Memory B cell (primary cell): ENCODE measurements at places on chromosomes 5 and 9.
A peak's percentile ranks its signal among the peaks of the same experiment; 100 is the strongest.

DNA sequence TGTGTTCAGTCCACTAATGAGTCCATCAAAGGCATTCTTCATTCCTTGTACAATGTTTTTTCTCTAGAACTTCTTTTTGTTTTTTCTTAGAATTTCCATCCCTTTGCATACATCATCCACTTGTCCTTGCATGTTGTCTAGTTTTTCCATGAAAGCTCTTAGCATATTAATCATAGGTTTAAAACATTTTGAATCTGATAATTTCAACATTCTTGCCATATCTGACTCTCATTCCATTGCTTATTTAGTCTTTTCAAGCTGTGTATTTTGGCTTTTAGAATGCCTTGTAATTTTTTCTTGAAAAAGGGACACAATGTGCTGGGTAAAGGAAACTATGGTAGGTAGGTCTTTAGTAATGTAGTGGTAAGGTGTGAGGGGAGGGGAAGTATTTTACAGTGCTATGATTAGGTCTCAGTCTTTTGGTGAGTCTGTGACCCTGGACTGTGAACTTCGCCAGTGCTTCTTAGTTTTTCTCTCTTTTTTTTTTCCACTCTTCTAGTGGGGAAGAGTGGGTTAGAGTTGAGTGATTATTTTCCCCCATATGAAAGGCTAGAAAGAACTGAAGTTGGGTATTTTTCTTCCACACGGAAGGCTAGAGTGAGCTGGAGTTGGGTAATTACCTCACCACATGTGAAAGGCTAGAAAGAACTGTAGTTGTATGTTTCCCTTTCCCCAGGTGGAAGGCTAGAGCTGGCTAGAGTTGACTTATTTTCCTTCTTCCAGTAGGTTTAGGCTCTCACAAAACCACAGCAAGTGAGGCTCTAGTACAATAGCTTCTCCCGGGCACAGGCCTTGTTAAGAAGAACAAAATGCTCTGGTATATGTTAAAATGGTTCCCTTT is 172.1 kb downstream of the SNX18 start:
- H3K27me3 ChIP-seq = no peaks in the 10 kb centered on the region
- H3K4me1 ChIP-seq = peaks cover 27% of the 10 kb centered on the region
- DNase-seq = no peak
- no peak overlapping the region for H3K4me3 ChIP-seq

- H3K27ac ChIP-seq = no peak overlapping the region
- no peaks in the 10 kb centered on the region for H3K4me1 ChIP-seq
- no peaks in the 10 kb centered on the region for H3K36me3 ChIP-seq
- no peak for DNase-seq
Observed at GRCh38 chr5:34771076-34771475, 67.9 kb upstream of the TTC23L start.

DNA sequence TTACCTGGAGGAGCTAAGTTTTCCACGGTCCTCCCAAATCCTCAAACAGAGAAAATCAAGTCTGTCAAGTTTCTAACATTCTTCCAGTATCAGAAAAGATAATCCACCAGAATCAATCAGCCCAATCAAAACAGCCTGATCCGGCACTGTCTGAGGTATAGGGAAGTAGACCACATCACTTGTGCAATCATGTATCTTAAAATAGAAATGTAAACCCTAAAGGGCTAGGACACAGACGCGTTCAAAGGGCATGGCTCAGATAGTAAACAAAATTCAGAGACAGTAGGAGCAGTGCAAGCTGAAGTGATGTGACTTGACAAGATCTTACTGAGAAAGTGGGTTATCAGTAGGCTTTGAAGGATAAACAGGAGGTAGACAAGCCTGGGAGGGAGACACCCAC is 252.4 kb upstream of the DAPK1 start:
- no peak for DNase-seq
- no peak overlapping the region for H3K27ac ChIP-seq
- H3K4me1 ChIP-seq = no peaks in the 10 kb centered on the region
- no peaks in the 10 kb centered on the region for H3K27me3 ChIP-seq
- no peaks in the 10 kb centered on the region for H3K36me3 ChIP-seq

DNA sequence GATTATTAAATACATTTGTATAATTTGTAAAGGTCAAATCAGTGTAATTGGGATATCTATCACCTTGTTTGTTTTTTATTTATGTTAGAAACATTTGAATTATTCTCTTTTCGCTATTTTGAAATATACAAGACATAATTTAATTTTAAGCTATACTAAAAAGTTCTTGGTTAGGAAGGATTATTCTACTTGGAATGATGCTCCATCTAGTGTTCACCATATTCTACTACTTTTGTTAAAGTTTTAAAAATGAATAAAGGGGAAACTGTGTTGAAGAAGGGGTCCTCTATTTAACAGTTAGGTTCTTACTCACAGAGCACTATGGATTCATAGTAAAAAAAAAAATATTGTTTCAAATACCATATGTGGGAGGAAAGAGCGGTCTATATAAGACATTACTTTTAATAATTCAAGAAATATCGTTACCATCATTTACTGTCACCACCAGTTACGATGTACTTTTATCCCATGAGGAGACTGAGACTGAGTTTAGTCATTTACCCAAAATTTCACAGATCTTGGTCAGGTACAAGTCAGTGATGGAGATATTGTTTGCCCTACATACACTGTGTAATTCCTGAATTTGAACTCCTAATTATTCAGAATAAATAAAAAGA is 6.3 kb upstream of the STOM start:
- H3K36me3 ChIP-seq = peaks cover 4% of the 10 kb centered on the region
- no peak overlapping the region for H3K27ac ChIP-seq
- peaks cover 6% of the 10 kb centered on the region for H3K4me1 ChIP-seq
- H3K4me3 ChIP-seq = no peak overlapping the region
- no peak for DNase-seq
- no peaks in the 10 kb centered on the region for H3K27me3 ChIP-seq

- H3K36me3 ChIP-seq = no peaks in the 10 kb centered on the region
- H3K4me3 ChIP-seq = no peak overlapping the region
- DNase-seq = no peak
- no peaks in the 10 kb centered on the region for H3K4me1 ChIP-seq
- H3K27ac ChIP-seq = no peak overlapping the region
- no peaks in the 10 kb centered on the region for H3K27me3 ChIP-seq
Observed at GRCh38 chr9:8845808-8846207, 1046.2 kb upstream of the DMAC1 start.

DNA sequence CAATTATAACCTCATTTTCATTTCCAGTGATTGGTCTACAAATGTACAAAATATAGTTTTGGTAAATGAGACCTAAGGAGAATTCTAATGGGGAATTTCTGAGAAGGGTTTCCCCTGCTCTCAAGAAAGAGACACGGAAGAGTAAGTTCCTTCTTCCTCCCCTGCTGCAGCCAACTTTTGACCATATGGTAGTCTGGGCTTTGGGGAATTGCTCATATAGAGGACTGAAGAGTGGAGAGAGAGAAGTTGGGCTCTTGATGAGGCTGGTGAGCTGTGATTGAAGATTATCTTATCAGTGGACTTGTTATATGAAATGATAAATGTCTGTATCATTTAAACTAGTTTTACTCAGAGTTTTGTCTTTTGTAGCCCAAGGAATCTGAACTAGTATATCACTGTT is 4.3 kb upstream of the LNPEP start:
- peaks cover 5% of the 10 kb centered on the region for H3K36me3 ChIP-seq
- no peaks in the 10 kb centered on the region for H3K27me3 ChIP-seq
- H3K4me3 ChIP-seq = peak overlapping the region; percentile 39
- H3K4me1 ChIP-seq = peaks cover 40% of the 10 kb centered on the region

DNA sequence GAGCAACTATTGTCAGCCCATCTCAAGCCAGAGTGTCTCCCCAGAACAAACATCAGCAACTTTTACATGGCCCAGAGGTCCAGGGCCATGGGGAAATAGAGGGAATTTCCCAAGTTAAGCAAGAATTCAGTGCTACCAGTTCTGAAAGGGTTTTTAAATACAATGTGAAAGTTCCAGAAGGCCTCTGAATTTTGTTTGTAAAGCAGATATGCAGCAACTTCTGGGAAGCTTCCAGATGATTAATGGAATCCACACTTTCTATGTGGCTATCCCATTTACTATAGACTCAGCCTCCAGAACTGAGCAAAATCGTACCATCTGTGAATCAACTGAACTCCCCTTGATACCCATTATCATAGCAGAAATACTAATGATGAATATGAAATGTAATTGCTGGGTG is 93.8 kb downstream of the FEM1C start:
- no peak overlapping the region for H3K27ac ChIP-seq
- no peaks in the 10 kb centered on the region for H3K4me1 ChIP-seq
- no peak overlapping the region for H3K4me3 ChIP-seq
- no peaks in the 10 kb centered on the region for H3K36me3 ChIP-seq
- DNase-seq = no peak

GRCh38 chr5:61002611-61003355 is 57.8 kb downstream of the NDUFAF2 start:
- DNase-seq = no peak
- peak overlapping the region; percentile 14 for H3K27ac ChIP-seq
- no peaks in the 10 kb centered on the region for H3K27me3 ChIP-seq
- H3K4me1 ChIP-seq = no peaks in the 10 kb centered on the region
- H3K4me3 ChIP-seq = no peak overlapping the region
- peaks cover 1% of the 10 kb centered on the region for H3K36me3 ChIP-seq

DNA sequence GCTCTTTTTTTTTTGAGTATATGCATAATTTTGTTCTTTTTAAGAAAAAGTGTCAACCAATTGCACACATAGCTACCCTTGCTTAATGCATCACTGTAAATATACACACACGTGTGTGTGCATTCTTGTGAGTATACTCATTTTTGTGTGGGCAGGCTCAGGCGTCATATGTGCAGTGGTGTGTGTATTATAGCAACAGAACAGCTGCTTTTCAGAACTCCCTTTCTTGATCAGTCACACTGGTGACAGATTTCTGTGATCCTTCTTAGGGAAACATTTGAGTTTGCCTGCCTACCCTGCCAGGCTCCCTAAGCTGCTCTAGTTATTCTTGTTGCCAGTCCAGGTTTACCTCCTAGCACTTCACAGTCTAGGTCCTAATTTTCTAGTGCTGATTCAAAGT is 287.0 kb upstream of the SEMA6A start:
- H3K27me3 ChIP-seq = no peaks in the 10 kb centered on the region
- H3K4me1 ChIP-seq = no peaks in the 10 kb centered on the region
- no peak for DNase-seq
- no peak overlapping the region for H3K27ac ChIP-seq
- no peaks in the 10 kb centered on the region for H3K36me3 ChIP-seq

GRCh38 chr5:125209650-125210049 is 463.2 kb upstream of the ZNF608 start:
- H3K36me3 ChIP-seq = no peaks in the 10 kb centered on the region
- H3K4me1 ChIP-seq = peaks cover 2% of the 10 kb centered on the region
- H3K4me3 ChIP-seq = no peak overlapping the region

GRCh38 chr5:124936626-124936933 is 190.1 kb upstream of the ZNF608 start:
- DNase-seq = no peak
- peaks cover 6% of the 10 kb centered on the region for H3K4me1 ChIP-seq
- H3K27ac ChIP-seq = peak overlapping the region; percentile 96
- no peaks in the 10 kb centered on the region for H3K27me3 ChIP-seq
- H3K4me3 ChIP-seq = no peak overlapping the region
- no peaks in the 10 kb centered on the region for H3K36me3 ChIP-seq

- peaks cover 2% of the 10 kb centered on the region for H3K36me3 ChIP-seq
- peaks cover 2% of the 10 kb centered on the region for H3K27me3 ChIP-seq
Observed at GRCh38 chr5:97119007-97119390, 23.4 kb downstream of the LIX1 start.

DNA sequence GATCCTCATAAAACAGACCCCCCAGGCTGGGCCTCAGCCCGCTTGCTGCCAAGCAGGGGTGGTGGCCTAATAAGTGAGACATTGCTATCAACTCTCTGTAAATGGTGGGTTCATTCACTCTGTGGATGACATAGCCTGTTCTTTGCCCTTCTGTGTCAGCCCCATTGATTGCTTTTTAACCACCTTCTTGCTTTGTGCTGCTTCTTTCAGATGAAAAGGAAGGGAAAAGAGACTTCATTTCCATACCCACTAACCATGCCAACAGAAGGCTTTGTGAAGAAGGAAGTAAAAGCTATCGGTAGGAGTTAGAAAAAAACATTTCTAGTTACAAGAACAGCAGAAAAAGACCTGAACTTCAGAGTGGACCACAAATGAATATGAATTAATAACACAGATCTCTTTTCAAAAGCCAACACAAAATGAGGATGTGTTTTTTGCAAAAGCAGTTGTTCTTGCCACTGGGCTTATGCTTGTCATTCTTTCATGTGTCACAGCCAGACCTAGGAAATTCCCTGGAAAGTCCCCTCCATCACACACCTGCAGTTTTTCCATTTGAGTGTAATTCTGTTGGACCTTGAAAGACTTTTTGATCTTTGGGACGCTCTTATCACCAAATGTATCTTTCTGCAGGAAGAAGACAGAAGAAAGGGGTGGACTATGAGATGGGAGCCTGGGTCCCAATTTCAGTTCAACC is 507.7 kb downstream of the CCDC171 start:
- peaks cover 4% of the 10 kb centered on the region for H3K27me3 ChIP-seq
- H3K36me3 ChIP-seq = no peaks in the 10 kb centered on the region
- no peak overlapping the region for H3K27ac ChIP-seq
- H3K4me1 ChIP-seq = peaks cover 3% of the 10 kb centered on the region

DNA sequence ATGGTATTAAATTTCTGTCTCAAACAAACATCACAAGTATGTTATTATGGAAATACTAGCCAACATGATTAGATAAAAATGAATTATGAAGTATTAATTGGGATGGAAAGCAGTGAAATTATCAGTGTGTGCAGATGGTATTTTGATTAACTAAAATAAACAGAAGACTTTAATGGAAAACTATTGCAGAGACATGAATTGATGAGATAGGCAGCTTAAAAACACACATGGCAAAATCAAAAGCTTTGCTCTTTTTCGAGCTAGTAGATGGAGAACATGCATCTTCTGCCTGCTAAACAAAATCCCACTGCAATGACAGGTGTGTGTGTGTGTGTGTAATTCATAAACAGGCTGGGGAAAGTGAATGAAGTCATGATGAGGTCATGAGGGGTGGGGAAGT is 426.2 kb downstream of the MTRR start:
- no peaks in the 10 kb centered on the region for H3K4me1 ChIP-seq
- DNase-seq = no peak
- H3K36me3 ChIP-seq = no peaks in the 10 kb centered on the region
- H3K4me3 ChIP-seq = no peak overlapping the region

GRCh38 chr5:147727200-147727599 is 55.3 kb downstream of the JAKMIP2 start:
- no peaks in the 10 kb centered on the region for H3K27me3 ChIP-seq
- no peak overlapping the region for H3K27ac ChIP-seq
- no peaks in the 10 kb centered on the region for H3K4me1 ChIP-seq

DNA sequence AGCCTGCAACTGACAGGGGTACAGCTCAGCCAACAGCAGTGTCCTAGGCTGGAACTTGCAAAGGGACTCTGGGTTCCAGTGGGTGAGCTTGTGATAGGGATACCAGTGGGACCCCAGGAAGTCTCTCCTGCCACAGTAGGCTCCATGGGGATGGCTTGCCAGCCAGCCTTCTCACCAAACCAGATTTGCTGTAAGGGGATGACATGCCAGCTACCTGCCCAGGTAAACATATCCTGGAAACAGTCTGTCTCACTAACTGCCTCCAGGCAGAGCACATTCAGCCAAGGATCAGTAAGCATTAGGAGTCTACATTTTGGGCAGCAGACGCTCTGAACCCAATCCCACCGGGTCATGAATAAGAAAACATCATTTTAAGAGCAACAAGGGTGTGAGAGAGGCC is 49.9 kb downstream of the SIL1 start:
- no peak overlapping the region for H3K27ac ChIP-seq
- peaks cover 18% of the 10 kb centered on the region for H3K4me1 ChIP-seq
- H3K36me3 ChIP-seq = peaks cover 6% of the 10 kb centered on the region
- DNase-seq = no peak
